ENCODE measurements at places on chromosomes 12 and 14.
A peak's percentile ranks its signal among the peaks of the same experiment; 100 is the strongest.

DNA sequence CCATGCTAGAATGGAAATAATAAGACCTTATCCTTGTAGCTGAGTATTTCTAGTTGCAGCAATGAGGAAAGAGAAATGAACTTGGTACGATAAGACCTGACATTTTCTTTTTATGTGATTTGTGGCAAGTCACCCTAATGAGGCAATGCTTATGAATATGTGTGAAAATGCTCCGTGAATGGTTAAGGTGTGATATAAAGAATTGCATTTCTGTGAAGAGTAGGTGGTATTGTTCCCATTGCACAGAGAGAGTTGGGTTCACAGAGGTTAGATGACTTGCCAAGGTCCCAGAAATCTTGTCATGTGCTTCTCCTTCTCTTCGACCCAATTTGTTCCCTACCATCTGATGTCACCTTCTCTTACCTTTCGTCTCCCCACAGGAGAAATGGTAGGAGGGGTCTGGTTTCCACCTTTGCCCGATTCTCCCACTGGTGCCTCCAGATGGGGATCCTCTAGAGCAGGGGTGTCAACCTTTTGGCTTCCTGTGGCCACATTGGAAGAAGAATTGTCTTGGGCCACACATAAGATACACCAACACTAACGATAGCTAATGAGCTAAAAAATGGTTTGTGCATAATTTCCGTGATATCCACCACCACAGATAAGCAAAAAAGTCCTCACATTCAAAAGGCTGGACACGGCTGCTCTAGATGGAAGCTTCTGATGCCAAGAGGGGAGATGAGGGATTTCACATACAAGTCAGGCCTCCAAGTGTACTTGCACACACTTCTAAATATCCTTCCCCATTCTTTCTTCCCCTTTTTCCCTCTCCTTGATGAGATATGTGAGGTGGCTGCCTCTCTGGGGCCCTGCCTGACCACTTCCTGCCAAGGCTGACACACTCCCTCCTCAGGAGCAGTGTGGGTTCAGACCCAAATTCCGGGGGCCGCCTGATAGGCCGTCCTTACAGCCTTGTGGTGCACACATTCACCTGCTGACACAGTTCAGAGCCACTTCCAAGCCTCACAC is 96.1 kb downstream of the PLXNC1 start:
- DNase-seq, result peak; percentile 70

GRCh38 chr12:49019120-49019430 is 499 bp upstream of the PRKAG1 start:
- no peak for DNase-seq

- no peak for DNase-seq
These were observed 561.4 kb downstream of the DIO2 start for GRCh38 chr14:79649856-79650255.

DNA sequence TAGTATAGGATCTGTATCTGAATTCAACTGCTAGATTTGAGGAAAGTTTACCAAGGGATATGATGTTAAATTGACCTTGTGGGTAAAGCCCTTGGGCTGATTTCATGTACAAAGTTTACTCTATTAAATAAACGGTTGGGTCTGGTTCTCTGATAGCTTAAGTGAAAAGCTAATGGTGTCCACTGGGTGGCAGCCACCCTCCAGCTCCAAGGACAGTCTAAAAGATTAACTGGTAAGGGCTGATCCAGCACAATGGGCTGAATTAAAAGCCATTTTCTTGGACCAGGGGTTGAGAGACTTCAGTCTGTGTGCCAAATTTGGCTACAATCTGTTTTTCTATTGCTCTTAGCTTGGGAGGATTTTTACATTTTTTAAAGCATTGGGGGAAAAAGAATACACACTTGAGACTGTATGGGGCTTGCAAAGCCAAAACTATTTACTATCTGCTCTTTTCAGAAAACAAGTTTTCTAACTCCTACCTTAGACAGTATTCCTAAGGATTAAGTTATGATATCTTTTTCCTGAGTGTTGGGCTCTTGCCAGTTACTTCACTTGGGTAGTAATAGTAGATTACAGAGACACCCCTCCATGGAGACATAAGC is 116.5 kb downstream of the GPHN start:
- no peak for DNase-seq

DNA sequence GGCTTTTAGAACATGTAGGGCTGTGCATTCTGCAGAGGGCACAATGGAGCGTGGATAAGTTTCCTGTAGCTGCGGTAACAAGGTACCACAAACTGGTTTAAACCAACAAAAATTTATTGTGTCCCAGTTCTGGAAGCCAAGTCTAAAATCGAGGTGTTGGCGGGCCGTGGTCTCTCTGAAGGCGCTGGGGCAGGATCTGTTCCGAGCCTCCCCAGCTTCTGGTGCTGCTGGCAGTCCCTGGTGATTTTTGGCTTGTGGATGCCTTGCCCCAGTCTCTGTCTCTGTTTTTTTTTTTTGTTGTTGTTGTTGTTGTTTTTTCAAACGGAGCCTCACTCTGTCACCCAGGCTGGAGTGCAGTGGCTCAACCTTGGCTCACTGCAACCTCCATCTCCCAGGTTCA is 77.5 kb downstream of the ACACB start:
- no peak for DNase-seq

- DNase-seq, result no peak
These were observed 96.7 kb downstream of the CHST11 start for GRCh38 chr12:104553421-104553820.

- peak; percentile 66 for DNase-seq
These were observed 9.4 kb upstream of the HVCN1 start for GRCh38 chr12:110698171-110698902.

GRCh38 chr14:34713122-34713680 is 1.2 kb downstream of the CFL2 start:
- no peak for DNase-seq

- DNase-seq, result no peak
These were observed 70.8 kb downstream of the FBXL14 start for GRCh38 chr12:1523558-1524050.

DNA sequence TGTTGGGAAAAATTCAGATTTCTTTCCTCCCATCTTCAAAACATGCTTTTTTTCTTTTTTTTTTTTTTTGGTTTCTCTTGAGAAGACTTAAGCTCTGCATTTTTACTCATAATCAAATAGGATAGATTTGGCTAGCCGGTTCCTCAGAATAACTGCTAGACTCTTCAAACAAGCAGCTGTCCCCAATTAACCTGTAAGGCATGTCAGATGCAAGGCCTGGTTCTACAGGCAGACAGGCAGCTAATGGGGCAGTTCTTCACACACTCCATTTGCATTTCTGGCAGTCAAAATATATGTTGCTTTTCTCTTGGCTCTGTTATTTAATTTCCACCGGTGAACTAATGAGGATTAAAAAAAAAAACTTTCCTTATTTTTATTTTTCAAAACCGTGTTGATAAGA is 228.0 kb upstream of the ATP2B1 start:
- no peak for DNase-seq

- peak; percentile 51 for DNase-seq
These were observed 52.4 kb upstream of the CERS5 start for GRCh38 chr12:50219544-50219943.

GRCh38 chr12:56034586-56035332 is 7.0 kb upstream of the RPS26 start:
- peak; percentile 29 for DNase-seq

- DNase-seq, result no peak
These were observed 281.4 kb downstream of the FLRT2 start for GRCh38 chr14:85811340-85811739.

DNA sequence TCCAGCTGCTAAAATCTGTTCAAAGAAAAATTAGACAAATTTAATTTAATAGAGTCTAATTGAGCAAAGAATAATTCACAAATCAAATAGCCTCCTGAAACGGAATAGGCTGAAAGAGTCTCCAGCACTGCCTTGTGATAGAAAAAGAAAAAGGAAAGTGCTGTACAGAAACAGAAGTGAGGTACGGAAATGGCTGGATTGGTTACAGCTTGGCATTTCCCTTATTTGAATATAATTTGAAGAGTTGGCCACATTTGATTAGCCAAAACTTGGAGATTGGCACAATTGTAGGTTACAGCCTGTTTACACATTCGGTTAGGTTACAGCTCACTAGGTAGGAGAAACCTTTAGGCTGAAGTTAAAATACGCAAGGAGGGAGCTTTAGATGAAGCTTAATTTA is 24.8 kb upstream of the PCED1B start:
- no peak for DNase-seq

DNA sequence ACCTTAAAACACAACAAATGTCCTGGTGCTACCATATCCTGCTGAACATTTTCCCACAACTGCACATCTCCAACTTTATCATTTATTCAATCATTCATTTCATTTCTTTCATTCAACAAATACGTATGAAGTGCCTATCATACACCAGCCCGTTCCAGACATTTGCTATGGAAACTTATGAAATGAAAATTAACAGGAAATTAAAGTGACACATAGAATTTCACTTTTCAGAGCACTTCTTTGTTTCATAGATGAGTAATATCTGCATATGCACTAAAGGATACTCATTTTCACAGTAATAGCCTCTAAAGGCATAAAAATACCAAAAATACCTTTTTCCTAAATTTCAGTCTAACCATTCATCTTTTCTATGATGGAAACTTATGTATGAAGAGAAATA is 12.6 kb downstream of the CNIH1 start:
- DNase-seq, result no peak

GRCh38 chr14:62696331-62696924 is 348.8 kb downstream of the KCNH5 start:
- no peak for DNase-seq

- no peak for DNase-seq
These were observed 58.1 kb downstream of the STAB2 start for GRCh38 chr12:103645202-103645601.

- no peak for DNase-seq
These were observed 236.3 kb upstream of the NAV3 start for GRCh38 chr12:77594366-77594765.

GRCh38 chr12:19550626-19551025 is 111.3 kb downstream of the AEBP2 start:
- DNase-seq, result no peak

DNA sequence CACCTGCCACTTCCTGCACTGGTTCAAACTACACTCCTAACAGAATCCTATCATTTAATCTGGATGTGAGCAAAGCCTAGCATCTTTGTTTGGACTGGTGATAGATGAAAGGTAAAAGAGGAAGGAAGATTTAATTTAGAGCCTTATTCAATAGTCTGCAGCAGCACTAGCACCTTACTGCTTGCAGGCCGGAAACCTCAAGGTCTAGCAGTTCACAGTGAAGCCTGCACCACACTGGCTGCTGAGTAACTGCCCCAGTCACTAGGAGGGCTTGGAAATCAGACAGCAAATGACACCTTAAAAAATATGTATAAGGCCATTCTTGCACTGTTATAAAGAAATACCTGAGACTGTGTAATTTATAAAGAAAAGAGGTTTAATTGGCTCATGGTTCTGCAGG is 358.0 kb downstream of the DAD1 start:
- no peak for DNase-seq

GRCh38 chr14:75303381-75303789 is 24.8 kb downstream of the FOS start:
- DNase-seq, result peak; percentile 43

- no peak for DNase-seq
These were observed 12.1 kb downstream of the TRMT61A start for GRCh38 chr14:103540821-103541708.

GRCh38 chr14:21476523-21476924 is 235 bp downstream of the RAB2B start:
- no peak for DNase-seq

DNA sequence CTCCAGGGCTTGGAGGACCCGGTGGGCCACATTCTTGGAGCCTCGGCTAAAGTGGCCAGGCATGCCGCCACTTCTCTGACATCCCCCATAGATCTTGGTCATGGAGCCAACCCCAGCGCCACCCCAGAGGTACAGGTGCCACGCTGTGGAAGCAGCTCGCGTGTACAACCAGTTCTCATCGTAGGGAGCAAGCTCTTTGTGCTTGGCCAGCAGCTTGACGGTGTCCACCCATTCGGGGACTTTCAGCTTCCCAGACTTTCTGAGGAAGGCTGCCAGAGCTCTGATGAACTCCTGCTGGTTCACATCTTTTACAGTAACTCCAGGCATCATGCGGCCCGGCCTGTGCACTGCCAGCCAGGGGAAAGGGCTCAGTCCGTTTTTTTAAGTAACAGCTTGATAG is 29.3 kb upstream of the EAPP start:
- DNase-seq, result no peak

DNA sequence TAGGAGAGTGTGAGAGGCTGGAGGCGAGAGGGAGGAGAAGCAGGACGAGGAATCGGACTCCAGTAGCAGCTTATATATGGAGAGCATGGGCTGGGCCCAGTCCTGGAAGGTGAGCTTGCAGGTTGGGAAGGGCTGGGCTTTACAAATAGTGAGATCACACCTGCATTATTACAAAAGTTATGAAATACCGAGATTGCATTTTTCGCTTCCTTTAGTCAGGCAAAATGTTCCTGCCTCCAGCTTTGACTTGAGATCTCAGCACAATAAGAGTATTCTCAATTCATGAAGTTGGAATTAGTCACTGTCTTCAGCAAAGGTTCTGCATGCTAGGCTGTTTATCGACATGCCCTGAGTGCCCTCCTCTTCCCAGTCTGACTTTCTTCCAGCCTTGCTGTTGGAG is at the start of gene KRT6B:
Gene KRT6B (minus strand): TSS at position 46 of the 400 bp plus-strand sequence. CDS start 68 bp downstream, outside the sequence.
- no peak for DNase-seq

- DNase-seq, result no peak
These were observed 15.4 kb downstream of the LLPH start for GRCh38 chr12:66115071-66115600.

DNA sequence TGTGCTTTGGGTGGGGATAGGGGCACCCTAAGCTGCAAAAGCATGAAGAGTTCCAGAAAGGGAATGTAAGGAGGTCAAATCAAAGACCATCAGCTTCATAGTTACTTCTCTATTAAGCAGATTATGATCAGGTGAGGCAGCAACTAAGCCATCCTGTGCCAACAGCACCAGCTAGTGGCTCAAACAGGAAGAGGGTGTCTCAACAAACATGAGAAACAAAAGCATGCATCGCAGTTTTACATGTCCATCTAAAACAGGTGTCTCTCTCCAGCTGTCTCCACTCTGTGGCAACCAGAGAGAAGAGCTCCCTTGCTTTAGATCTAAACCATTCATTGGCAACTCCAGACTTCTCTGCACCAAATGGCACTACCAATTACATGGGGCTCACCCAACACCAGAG is 52.9 kb downstream of the ACTN1 start:
- peak; percentile 9 for DNase-seq

GRCh38 chr14:101183376-101184103 is 280.0 kb upstream of the RTL1 start:
- no peak for DNase-seq

GRCh38 chr12:111288771-111289170 is 80.1 kb downstream of the PHETA1 start:
- no peak for DNase-seq

GRCh38 chr12:68271346-68271745 is 17.9 kb upstream of the IL22 start:
- DNase-seq, result no peak

DNA sequence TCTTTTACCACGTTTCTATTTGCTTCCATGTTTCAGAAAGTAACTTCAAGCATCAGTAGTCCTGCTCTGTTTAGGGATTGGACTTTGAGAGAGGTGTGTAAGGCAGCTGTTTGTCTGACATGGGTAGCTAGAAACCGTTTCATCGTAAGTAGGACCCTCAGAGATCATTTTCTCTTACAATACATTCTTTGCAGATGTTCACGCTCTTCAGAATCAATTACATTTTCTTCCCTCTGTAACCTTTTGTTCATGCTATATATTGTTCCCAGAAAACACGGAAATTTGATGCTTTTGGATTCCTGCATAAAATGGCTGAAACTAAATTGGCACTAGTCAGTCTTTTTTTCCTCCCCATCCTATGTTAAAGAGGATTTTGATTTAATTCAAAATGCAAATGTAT is 62.6 kb upstream of the AEBP2 start:
- no peak for DNase-seq

GRCh38 chr12:10952645-10953044 is 13.6 kb upstream of the TAS2R14 start:
- no peak for DNase-seq
